Pulmonary artery endothelial cell (primary cell): ENCODE measurements at places on chromosomes 4 and X. TPM values are rescaled to one million over a fixed set of nuclear protein-coding genes. Genes with fewer than 3 reads are reported as not detected.

FOXR2 gene
- total RNA-seq, result not detected in 2 replicates

DNA sequence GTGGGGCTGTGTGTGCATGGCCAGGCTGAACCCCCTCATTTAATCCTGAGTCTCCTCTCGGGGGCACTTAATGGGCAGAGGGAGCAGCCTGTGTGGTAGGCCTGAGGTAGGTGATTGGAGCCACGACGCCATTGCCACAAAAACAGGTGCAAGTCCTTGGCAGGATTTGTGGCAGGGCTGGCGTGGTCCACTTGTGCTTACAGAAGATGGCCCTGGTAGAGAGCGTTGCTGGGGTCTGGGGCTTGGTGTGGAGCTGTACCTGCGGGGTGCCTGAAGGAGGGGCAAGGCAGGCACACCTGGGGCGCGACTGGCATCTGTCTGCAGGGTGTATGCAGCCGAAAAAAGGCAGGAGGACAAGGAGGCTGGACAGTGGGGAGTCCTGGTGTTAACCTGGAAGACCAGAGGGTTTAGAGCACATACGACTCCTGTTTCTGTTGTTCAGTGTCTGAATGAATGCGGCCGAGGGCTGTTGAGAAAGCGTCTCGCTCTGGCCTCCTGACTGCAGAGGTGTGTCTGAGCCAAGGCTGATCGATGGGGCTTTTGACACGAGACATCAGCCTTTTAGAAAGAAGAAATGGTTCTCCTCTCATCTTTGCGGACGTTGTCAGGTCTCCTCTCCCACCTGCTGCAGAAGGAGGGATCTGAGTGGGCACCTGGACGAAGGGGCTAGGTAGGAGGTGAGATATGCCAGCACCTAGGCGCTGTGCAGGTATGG is 52.0 kb downstream of the TBC1D14 start:
- DNase-seq, result no peak

- no peak for DNase-seq
Measured at GRCh38 chrX:95427389-95427788, 1257.3 kb upstream of the DIAPH2 start.

DNA sequence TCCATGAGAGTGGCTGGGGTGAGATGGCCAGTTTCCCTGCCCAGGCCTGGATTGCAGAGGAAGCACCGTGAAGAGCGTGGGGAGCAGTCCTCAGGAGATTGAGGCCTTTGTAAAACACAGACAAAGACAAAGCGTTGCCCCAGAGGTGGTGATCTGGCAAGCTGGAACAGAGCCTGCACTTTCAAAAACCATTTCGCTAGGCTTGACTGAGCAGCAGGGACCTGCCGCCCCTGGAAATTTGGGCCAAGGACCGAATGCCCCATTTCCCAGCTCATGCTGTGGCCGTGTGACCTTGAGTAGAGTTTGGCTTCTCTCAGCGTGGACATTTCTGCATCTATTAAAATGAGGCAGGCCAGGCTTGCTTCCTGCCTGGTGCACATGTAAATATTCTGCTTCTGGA is 381.4 kb downstream of the BCOR start:
- DNase-seq, result no peak

- DNase-seq, result no peak
Measured at GRCh38 chr4:38164346-38164745, 204.1 kb downstream of the PTTG2 start.

DNA sequence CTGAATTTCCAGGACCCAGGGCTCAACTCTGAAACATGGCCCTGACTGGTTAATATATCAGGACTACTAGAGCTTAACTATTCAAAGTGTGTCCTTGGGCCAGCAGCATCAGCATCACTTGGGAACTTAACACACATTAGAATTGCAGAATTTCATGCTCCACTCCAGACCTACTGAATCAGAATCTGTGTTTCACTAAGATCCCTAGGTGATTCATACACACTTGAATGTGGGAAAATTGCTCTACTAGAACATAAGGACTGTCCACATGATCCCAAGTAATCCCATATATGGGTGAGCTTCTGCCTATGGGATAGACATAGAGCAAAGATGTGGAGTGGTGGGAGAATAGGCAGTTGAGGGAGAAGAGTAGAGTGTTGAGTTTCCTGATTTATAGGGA is 192.5 kb upstream of the CLNK start:
- DNase-seq, result no peak

DNA sequence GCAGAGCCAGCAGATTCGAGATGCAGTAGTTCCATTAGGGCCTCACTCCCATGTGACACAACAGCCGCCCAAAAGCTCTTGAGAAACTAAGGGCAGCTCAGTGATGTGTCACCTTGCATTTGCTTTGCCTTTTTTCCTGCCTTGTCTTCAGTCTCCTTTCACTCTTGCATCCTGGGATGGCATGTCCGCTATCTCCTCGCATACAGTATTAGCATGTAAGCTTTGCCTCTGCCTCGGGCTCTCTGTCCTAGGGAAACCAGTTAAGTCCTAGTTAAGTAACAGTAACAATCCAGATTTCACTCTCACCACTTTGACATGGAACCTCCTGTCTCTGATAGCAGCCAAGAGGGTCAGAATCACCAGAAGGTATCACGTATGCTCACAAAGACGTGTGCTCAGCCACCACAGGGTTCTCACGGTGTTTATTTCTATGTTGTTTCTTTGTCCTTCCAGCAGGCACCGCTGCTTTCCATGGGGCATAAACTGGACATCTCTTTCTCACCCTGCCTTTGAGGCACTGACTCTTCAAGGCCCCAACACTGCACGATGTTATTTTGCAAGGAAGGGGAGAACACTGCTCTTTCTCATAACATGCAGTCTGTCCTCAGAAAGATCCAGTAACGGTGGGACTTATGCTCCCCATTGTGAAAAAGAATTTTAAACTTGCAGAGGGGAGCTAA is 26.7 kb upstream of the SORBS2 start:
- no peak for DNase-seq

DNA sequence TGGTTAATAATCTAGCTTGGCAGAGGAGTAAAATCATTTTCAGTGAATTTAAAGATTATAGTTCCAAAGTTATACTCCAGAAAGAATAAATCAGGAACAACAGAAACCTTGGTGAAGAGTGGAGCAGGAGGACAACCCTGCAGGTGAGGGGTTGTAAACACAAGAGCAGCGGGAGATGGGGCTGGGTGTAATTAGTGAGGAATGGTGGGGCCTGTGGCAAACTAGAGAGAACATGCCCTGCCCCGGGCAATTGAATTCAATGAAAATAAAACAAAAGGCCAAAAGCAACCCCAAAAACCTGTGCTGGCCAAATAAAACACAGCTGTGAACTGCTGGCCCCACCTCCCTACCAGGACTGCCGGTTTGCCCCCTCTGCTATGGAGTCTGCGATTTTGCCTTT is 325.2 kb downstream of the NR3C2 start:
- DNase-seq, result no peak

UVSSA gene
- total RNA-seq, result 4.0 and 4.2 TPM in 2 replicates

DNA sequence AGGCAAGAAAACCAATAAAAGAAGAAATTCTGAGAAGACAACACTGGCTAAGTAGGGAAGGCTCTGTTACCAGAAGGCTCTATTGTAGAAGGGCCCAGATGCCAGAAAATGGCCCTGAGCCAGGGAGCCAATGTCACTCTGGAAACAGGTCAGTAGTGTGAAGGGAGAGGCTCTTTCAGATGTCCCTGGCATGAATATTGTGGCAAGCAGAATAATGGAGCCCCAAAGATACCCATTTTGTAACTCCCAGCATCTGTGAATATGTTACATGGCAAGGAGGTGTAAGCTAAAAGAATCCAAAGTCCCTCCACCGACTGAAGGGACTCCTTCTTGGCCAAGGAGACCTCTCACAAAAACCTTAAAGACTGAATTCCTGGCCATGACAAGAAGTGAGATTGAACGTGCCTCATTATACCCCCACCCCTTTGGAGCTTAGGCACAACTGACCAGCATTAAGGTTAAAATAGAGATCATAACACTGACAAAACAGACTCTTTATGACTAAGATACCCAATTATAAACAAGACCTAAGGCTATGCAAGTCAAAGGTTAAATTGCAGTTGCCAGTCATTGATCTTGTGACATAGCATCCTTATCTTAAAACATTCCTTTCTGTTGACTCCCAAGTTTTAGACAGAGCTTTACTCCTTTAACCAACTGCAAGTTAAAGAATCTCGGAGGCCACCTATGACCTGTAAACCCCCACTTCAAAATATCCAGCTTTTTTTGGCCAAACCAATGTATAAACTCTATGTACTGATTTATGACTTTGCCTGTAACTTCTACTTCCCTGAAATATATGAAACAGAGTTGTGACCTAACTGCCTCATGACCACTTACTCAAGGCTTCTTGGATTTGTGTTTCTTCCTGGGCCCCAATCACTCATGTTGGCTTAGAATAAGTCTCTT is 42.2 kb upstream of the SMIM10 start:
- peak; percentile 7 for DNase-seq

DNA sequence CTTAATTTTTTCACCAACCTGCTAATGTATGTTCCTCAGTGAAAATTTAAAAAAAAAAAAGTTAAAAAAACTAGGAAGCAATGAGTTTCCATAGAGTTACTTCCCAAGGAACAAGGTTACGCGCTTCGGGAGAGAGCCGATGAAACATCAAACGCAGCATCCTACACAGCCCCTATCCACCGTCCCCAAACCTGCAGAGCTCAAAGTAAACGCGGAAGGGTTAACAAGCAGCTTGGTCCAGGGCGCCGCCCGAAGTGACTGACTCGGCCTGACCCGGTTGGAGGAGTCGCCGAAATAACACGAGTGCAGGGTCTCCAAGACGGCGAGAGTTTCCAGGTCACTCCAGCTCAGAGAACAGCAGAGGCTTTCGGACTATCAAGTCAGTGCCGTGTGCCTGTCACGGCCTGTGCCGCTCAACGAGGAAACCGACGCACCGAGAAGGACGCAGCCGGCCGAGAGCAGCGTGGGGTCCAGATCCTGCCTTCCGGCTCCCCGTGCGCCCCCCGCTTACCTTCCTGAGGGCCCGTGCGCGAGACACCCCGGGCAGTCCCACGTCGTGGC is 512 bp downstream of the NOP14 start:
- no peak for DNase-seq

POU4F2 gene
- not detected in 2 replicates for total RNA-seq
